ENCODE measurements at places on chromosomes 13 and 19. TPM values are rescaled to one million over a fixed set of nuclear protein-coding genes. Genes with fewer than 3 reads are reported as not detected.

The ZGLP1 gene
- total RNA-seq = 1.6 TPM

DNA sequence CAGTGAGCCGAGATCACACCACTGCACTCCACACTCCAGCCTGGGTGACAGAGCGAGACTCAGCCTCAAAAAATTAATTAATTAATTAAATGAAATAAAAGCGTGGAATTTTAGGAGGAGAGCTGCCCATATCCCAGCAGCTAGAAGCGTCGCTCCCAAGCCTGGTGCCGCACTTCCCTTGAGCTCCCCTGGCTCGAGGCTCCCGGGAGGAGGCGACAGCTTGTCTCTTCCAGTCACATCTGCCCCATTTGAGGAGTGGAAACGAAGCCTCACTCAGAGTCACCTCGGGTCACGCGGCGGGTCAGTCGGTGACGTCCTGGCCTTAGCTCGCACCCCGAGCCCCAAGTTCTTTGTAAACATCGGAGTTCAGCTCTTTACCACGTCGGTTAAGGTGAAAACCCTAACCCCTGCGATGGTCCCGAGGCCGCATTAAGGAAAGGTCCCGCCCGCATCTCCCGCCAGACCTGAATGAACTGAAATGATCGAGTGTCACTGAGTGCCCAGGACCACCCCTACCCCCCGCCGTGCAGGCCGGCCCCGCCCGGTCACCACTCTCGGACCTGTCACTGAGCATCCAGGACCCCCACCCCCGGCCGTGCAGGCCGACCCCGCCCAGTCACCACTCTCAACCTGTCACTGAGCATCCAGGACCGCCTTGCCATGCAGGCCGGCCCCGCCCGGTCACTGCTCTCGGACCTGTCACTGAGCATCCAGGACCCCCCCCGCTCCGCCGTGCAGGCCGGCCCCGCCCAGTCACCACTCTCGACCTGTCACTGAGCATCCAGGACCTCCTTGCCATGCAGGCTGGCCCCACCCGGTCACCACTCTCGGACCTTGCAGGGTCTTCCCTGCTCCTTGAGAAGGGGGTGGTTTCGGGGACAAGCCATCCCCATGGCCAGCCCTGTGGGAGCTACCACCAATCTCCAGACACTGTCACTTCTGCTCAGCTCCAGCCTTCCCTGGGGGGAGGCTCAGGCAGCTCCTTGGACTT is 176.9 kb downstream of the KDM4B start:
- DNase-seq = no peak

DNA sequence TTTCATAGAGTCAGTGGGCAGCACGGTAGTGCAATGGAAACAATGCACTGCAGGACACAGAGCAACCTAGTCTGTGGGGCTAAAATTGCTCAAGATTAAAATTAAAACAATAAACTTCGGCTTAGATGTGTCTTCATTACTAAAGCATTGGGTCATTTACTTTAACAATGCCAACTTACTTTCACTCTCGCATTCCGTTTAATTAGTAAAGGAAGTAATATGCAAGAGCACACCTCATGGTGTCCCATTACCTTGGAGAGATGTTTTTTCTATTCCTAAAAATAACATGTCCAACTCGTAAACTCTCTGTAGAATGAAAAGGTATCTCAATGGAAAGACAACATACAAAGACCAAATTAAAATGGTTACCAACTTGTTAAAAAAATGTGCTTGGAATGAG is 738.4 kb downstream of the PCDH17 start:
- no peak for DNase-seq

DNA sequence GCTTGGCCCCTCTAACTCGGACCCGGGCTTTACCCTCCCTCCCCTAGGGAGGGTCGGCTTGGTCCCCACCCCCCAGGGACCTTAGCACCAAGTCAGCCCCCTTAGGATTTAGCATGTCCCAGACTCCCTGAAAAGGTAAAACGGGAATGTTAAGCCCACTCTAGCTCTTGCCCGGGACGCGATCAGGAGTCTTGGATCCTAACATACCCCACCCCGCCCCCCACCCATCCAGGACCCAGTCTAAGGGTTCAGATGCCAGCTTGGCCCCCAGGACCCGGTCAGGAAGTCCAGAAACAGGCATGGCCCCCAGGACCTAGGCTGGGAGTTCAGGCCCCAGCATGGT is 437 bp downstream of the EPOR start:
- DNase-seq = no peak
